Activated CD4-positive, alpha-beta T cell treated with anti-CD3 and anti-CD28 coated beads, Interleukin-10, Interleukin-2, amounts not matched to agents 100 ng/mL and 50 ng/mL, durations not matched to agents 16 hours and 8 hours (primary cell): ENCODE measurements at places on chromosomes 7 and 10.

- no peak for DNase-seq
Observed at GRCh38 chr10:68828833-68829232, 1.5 kb downstream of the STOX1 start.

- no peak for DNase-seq
Observed at GRCh38 chr7:79531116-79531515, 77.6 kb upstream of the MAGI2 start.

DNA sequence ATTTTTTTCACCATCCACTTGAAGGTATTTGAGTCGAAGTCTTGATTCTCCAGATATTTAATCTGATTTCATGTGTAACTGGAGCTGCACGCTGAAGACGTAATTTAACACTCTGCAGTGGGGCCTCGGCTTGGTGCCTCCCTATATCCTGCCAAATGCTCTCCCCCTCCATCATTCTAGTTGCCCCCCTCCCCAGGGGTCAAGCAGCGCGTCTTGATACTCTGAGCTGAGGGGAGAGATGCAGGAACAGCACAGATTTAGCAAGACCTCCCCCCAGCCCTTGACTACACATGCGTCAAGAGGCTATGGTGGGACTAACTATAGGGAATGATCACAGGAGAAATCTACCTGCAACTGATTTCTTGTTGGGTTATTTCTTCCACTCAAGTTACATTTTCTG, 85.8 kb downstream of the PRPF18 start:
- DNase-seq, result no peak

DNA sequence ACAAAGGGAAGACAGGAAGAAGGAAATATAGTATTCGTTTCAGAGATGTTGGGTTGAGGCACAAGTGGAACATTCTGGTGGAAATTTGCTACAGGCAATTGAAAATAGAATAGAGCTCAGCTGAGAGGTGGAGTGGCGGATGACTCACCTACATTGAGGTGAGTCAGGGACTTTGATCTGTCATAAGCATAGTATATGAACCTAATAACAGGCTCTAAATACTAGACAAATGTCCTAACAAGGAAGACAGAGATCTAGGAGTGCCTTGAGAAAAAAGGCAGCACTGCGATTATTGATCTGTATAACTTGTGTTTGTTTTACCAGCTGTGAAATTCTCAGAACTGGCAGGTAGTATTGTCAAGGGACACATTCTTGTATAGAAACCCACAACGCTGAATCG, 907 bp upstream of the IFRD1 start:
- peak; percentile 67 for DNase-seq

GRCh38 chr7:90613088-90613498, 17.0 kb downstream of the CDK14 start:
- DNase-seq, result peak; percentile 39

- DNase-seq, result no peak
Observed at GRCh38 chr10:77072836-77073662, 564.6 kb downstream of the KCNMA1 start.

GRCh38 chr10:5891009-5891408, 966 bp downstream of the FBH1 start:
- no peak for DNase-seq

GRCh38 chr7:136251826-136252225, 274.7 kb upstream of the MTPN start:
- DNase-seq, result no peak

DNA sequence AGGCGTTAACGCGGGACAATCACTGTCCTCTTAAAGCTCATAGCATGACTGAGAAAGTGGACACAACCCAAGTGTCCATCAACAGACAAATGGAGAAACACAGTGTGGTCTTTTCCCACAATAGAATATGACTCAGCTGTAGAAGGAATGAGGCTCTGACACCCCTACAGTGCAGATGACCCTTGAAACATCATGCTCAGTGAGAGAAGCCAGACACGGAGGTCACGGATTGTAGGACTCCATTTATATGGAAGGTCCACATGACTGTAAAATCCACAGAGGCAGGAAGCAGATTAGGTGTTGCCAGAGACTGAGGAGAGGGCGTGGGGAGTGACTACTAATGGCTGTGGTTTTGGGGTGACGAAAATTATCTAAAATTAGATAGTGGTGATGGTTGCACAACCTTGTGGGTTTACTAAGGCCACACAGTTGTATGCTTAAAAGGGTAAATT, 6.1 kb upstream of the NCAPG2 start:
- DNase-seq, result no peak

GRCh38 chr7:48617993-48618392, 306.4 kb upstream of the CDC14C start:
- no peak for DNase-seq

DNA sequence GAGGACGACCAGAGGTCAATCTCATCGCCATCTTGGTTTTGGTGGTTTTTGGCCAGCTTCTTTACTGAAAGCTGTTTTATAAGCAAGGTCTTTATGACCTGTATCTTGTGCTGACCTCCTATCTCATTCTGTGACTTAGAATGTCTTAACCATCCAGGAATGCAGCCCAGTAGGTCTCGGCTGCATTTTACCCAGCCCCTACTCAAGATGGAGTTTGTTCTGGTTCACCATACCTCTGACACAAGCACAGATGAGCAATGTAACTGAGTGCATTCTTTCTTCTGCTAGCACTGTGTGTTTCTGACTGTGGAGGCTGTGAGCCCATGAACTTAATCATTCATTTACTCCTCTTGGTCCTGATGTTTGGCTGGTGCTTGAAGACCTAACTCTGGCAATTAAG, 794.5 kb upstream of the CELF2 start:
- no peak for DNase-seq

DNA sequence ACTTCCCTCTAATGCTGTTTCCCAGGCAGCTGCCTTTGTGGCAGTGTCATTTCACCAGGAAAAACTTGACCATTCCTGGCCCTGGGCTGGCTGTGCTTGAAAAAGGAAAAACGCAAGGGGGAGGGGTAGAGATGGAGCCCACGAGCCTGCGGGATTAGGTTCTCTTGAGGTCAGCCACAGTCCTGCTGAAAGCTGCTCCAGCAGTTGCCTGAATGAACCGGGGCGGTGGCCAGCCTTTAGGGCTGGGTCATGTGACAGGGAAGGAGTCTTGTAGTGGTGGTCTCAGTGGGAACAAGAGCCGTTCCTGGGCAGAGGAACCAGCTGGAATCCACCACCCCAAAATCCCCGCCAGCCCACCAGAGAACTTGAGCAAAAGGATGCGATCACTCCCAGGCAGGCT, 51.2 kb upstream of the LRRC4 start:
- DNase-seq, result no peak

- no peak for DNase-seq
Observed at GRCh38 chr10:30151581-30152389, 92.4 kb upstream of the JCAD start.

DNA sequence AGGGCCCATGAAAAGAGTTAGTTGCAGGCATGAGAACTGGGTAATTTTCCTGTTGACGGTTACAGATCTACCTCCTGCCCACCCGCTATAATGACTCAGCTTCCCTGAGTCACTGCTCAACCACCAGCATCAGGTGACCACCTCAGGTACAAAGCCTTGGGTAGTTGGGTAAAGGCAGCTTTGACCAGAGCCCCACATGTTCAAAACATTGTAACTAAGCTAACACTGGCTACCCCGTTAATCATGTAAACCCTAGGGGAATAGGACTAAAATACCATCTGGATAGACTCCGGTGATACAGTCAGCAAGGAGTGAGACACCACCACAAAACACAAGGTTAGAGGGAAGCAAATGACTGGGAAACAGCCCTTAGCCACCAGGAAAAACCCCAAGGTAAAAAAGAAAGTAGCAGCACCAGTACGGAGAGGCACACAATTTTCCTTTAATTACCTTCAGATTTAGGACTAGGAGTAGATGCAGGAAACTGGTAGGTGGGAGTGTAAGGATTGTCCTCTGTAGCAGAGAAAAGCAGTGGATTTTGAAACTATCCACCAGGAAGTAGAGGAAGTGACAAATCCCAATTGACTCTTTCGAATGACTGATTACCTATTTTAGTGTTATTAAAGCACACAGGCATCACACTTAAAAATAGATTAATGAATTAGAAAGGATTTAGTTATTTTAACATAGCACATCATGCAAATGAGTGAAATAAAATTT, 103.5 kb upstream of the PDLIM1 start:
- peak; percentile 64 for DNase-seq

- no peak for DNase-seq
Observed at GRCh38 chr10:113853578-113854012, 287 bp downstream of the DCLRE1A start.

DNA sequence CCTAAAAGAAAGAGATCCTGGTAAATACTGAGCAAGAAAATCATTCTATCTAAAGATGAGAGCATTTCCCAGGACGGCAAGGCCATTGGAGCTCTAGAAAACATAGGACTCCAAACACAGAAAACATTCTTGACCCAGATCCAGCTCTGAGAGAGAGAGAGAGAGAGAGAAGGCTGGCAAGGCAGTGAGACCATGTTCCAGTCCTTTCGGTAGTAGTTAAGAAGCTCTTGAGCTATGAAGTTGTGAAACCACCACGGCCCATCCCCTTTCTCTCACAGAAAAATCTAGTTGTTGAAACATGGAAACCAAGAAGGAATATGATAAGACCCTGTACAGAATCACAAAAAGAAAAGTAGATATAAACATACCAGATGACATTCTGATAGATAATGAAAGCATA, 212.4 kb upstream of the NPSR1 start:
- DNase-seq, result no peak

DNA sequence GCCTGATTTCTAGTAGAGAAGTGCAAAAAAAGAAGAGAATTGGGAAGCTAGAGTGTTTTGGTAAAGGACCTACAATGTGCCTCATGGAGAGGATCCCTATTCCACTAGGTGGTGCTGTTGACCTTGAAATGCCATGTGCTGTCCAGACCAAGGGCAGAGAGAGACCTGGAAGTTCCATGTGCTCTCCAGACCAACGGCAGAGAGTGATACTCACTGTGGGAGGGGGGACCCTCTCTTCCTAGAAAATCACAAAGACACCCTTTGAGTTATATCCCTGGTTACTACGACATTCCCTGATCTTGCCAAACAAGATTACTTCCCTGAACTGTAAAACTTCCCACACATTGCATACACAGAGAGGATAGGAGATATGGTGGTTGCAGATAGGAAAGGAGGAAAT, 212.7 kb upstream of the ZNF804B start:
- peak; percentile 59 for DNase-seq

- DNase-seq, result peak; percentile 71
Observed at GRCh38 chr7:30479202-30480120, 877 bp upstream of the NOD1 start.

GRCh38 chr7:79730971-79731370, 277.5 kb upstream of the MAGI2 start:
- no peak for DNase-seq

DNA sequence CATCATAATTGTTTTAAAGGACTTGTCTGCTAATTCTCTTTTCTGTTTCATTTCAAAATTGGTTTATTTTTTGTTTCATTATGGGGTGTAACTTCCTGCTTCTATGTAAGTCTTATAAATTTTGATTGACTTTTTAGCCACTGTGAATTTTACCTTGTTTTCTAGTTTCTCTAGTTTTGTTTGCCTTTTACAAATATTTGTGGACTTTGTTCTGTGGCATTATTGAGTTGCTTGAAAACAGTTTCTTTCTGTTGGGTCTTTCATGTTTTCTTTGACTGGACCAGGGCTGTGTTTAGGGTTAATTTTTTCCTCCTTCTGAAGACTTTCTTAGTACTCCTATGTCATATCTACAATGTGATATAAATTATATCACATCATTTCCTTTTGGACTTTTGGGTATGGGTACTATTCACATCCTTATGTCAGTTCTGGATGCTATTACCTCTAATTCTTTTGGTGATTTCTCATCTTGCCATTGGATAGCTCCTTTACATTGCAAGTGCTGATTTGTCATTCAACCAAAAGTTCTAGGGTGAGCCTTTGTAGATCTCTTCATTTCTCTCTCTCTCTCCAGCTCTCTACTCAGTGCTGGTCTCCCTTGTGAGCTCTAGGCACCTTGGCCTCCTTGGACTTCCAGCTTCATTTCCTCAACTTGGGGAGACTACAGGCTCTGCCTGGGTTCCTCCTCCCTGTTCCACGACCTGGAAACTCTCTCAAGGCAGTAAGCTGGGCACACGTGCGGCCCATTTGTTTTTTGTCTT, 36.9 kb downstream of the MLLT10 start:
- DNase-seq, result no peak

DNA sequence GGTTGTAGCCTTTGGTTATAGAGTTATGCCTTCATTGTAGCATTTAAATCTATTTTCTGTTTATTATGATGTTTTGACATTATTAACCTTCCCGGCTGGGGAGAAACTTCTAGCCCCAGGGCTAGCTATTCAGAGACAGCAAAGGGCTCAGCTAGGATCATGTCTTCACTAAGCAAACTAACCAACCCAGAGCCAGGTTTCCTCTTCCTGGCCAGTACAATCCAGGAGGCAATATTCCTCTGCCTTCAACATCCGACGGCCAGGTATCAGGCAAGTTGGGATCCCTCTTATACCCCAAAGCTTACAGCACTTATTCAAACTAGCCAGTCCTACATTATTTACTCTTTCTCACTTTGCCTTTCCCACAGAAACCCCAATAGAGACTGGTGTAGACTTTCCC, 1060.7 kb upstream of the GHITM start:
- no peak for DNase-seq

GRCh38 chr7:135704698-135705097, 23.3 kb downstream of the SLC13A4 start:
- DNase-seq, result no peak

DNA sequence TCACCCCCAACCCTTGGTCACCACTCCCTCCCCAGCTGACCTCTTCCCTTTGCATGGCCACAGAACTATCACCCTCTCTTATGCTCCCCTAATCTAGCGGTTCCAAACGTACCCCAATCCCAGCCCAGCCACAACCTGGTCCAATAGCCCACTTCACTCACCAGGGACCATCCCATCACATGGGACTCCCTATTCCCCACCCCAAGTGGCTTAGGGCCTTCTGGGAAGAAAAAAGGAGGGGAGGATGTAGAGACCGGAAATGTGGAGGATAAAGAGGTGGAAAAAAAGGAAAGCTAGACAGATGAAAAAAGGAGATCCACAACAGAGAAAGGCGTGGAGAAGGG, 30.3 kb upstream of the PAX2 start:
- DNase-seq, result no peak

GRCh38 chr7:3175285-3175902, 125.7 kb upstream of the SDK1 start:
- DNase-seq, result no peak

DNA sequence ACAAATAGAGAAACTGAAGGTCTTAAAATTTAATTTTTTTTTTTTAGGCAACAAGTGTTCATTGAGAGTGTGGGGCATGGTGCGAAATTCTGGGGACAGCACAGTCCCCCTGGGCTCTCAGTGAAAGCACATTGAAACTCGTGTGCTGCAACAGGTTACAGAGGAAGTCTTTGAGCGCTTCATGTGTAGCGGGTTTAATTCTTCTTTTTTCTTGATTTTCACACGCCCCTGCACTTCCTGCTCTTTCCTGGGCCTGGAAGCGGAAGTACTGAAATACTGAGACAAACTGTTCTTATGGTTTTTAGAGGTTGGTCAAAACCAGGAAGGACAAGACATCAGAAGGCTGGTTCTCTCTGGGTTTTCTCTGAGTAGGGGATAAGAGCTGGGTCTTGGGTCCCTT, 203.5 kb downstream of the PTEN start:
- DNase-seq, result peak; percentile 35
